ENCODE measurements at places on chromosomes 12 and 14.

DNA sequence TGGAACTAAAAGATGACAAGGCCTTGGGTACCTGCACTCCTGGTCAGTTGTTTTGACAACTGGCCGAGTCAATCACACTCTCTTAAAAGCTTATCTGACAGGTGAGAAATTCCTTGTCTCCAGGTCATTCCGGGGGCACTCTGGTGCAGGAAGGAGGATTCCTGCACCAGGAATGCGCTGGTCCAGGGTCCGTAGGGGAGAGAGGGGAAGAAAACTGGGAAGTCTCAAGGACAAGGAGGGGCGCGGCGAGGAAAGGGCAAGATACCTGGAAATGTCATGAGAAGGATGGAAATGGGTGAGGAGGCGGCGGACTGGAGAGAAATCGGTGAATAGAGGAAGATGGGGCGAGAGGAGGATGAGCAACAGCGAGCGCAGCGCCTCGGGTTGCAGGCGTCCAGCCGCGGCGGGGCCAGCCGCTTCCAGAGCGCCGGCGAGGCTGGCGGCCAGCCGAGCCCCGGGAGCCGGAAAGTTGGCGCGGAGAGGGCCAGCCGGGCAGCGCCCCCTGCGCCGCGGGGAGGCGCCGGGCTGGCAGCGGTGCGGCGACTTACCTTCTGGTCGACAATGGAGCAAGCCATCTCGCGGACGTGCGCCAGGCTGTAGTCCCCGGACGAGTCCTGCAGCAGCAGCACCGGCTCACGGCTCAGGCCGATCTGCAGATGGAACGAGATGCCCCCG lies 809 bp downstream of the PRKD1 start:
- DNase-seq = no peak

DNA sequence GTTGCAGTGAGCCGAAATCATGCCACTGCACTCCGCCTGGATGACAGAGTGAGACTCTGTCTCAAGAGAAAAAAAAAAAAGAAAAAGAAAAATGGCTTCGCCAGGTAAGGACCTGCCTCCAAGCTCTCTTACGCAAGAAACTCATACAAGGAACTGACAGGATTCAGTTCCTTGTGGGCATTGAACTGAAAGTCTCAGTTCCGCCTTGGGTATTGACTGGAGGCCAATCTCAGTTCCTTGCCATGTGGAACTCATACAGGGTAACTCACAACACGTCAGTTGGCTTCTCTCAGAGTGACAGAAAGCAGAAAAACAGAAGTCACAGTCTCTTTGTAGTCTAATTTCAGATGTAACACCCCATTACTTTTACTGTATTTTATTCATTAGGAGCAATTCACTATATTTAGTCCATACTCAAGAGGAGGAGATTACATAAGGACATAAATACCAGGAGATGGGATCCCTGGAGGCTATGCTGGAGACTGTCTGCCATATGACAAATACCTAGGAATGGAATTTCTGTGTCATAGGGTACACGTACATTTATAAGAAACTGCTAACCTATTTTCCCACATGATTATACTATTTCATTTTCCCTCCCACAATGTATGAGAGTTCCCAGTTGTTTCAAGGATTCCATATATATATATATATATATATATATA lies 11.4 kb upstream of the NOPCHAP1 start:
- peak; percentile 94 for DNase-seq

DNA sequence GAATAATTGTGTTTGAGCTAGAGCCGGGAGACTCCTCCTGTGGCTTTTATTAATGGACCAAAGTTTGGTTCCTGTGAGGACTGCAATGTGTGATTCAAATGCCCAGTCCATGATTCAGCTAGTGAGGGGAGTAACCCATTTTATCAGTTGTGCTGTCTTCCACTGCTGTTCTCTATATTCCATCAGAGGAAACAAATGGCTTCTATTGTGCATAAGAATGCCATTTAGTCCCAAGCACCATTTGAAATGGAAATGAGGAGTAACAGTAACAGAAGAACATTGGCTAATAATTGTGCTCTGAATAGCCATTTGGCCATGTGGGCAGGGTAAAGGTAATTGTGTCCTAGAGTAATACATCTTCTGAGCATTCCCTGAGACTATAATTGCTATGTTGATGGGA lies 642.7 kb downstream of the DIO2 start:
- no peak for DNase-seq

DNA sequence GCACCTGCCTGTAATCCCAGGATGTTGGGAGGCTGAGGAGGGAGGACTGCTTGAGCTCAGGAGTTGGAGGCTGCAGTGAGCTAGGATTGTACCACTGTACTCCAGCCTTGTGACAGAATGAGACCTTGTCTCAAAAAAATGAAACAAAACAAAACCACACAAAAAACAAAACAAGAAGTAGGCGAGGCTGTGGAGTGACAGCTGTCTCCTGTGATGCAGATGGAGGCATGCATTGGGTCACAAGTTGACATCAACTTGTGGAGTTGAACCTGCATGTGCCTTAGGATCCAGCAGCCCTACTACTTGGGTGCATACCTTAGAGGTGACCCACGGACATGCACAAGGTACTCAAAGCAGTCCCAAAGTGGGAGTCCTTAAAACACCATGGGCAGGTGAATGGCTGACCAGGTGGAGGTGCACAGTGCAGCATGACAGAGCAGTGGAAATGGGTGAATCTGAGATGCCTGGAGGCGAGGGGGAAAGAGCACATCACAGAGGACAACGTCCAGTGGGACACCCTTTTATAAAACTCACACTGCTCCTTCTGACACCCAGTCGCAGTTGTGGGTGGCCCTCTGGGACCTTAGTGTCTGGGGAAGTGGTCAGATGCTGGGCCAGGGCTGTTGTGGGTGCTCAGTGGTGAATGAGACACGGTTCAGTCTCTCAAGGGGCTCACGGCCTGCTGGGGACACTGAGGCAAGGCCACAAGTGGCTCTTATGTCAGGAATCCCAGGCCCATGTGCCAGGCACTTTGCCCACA lies 12.7 kb downstream of the PLBD2 start:
- DNase-seq = no peak

DNA sequence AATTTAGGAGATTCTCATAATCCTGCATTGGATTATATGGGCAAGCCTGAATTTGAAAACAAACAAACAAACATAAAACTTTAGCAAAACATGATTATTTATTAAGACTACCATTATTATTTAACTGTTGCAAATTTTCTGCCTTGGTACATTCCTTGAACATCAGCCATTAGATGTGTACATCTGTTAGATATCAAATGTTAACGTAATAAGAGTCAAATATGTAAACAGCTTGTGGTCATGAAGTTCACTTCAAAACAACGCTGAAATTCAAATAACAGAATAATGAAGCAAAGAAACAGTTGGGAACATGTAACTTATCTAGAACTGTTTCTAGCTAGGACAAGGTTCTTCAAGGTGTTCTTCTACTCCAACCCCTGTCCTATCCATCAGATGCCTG lies 14.3 kb upstream of the TMX1 start:
- no peak for DNase-seq

- no peak for DNase-seq
These were observed 60.3 kb downstream of the NUAK1 start for GRCh38 chr12:106078358-106079010.

DNA sequence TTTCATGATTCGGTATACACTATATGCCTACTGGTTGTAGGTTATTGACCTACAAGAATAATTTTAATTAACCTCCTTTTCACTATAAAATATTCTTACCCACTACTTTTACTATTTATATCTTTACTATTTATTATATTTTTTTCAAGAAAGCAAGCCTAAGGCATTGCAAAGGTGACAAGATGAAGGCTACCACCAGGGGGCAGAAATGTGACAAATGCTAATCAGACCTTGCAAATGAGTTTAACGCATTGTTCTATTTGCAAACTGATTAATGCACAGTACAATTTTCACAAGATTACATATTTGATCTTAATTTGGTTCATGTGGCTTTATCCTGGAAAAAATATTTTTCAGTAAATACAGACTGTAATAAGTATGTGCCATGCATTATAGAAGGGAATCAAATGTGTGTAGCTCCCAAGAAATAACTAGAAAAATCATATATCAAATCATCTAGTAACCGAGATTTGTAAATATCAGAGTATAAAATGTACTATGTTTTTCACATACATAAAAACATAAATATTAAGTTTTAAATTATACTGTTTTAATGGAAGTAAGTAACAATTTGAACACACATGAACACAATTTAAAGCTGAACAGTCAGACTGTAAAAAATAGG lies 107.0 kb downstream of the ADAMTS20 start:
- peak; percentile 55 for DNase-seq

DNA sequence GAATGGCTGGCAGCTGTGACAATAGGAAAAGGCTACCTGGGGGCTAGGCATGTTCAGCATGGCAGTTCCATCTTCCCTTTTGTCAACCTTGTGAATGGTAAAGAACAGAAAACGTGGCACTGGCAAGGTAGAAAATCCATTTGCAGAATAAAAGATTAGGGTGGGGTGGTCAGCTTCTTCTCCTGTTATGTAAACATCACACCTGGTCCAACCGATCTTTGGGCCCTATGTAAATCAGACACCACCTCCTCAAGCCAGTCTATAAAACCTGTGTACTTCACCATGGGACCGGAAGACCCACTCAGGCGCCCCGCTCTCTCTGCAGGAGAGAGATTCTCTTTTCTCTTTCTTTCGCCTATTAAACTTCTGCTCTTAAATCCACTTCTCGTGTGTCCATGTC lies 19.6 kb upstream of the TMEM30B start:
- no peak for DNase-seq

DNA sequence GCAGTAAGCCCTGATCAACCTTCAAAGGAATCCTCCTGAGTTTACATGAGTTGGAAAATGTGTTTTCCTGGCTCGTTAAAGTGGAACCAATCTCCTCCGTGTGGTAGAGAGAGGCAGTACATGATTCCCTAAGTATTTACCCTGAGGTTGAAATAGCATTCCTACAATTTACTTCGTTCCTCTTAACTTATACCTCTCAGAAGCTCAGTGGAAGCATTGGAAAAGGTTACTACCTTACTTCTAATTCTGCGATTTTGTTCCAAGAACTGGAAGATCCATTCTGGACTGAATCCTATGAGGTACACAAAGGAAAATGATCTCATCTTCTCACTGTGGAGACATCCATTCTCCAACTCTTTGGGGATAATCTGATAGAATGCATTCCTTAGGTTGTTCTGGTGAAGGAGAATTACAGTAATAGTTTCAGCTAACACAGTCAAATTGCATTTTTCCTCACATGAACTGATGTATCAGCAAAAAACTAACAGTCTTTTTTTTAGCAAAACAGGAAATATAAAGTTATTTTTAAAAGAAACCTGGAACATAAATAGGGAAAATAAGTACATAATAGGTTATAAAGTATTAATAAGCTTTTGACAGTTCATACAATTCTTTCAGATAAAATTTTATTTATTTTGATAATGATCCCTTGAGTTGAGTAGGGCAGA lies 475.6 kb downstream of the PDZRN4 start:
- peak; percentile 16 for DNase-seq

GRCh38 chr12:130879212-130879686 lies 7.4 kb downstream of the RAN start:
- no peak for DNase-seq

- DNase-seq = no peak
These were observed 121.5 kb downstream of the STXBP6 start for GRCh38 chr14:24928386-24928900.

GRCh38 chr12:100612606-100613005 lies 39.1 kb downstream of the GAS2L3 start:
- DNase-seq = no peak

DNA sequence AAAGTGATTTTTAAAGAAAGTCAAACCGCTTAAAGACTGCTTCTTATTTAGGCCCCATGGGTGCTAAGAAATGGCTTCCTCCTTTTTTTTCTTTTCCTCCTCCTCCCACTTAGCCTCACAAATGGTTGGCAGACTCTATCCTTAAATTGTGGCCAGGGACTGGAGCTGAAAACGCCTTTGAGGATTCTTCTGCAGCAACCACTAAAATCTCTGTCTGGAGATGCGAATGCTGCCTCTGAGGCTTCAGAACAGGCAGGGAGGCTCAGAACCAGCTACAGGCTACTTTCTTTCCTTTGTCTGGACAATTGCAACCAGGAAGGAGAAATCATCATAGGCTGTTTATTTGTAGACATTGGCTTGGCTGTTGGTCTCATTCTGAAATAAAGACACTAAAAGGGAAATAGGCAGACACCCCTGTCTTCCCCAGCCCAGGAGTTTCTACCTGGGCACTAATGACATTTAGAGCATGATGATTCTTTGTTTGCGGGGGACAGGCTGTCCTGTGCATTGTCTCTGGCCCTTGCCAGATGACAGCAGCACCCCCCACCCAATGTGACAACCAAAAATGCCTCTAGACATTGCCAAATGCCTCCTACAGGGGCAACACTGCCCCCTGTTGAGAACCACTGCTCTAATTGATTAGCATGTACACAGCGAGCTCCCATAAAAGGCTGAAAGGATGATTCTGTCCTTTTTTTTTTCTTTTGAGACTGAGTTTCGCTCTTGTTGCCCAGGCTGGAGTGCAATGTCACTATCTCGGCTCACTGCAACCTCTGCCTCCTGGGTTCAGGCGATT lies 50.3 kb downstream of the MAP1LC3B2 start:
- DNase-seq = peak; percentile 33

GRCh38 chr14:21802441-21802840 lies 128.8 kb upstream of the OR4E1 start:
- DNase-seq = no peak

- no peak for DNase-seq
These were observed 26.8 kb downstream of the CEP170B start for GRCh38 chr14:104891664-104892530.

GRCh38 chr12:11397366-11397765 lies 2.0 kb upstream of the PRB2 start:
- DNase-seq = peak; percentile 50

- no peak for DNase-seq
These were observed 29.2 kb downstream of the ATF7 start for GRCh38 chr12:53596920-53597363.

DNA sequence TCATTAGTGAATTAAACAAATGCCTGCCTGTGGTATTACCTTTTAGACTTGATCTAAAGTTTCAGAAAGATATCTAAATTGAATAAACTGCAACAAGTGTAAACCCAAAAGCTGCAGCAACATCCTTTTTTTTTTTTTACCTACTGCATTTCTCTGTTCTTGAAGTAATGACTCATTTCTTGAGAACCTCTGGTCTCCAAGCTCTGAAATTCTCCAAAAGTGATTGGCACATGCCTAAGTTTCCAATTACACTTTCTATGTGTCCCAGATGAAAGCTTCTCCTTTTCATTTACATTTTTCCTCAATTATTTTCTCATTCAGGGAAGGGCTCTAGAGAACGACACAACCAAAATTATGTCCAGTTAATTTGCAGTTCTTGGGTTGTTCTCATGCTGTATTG lies 435.2 kb upstream of the DCN start:
- DNase-seq = no peak

DNA sequence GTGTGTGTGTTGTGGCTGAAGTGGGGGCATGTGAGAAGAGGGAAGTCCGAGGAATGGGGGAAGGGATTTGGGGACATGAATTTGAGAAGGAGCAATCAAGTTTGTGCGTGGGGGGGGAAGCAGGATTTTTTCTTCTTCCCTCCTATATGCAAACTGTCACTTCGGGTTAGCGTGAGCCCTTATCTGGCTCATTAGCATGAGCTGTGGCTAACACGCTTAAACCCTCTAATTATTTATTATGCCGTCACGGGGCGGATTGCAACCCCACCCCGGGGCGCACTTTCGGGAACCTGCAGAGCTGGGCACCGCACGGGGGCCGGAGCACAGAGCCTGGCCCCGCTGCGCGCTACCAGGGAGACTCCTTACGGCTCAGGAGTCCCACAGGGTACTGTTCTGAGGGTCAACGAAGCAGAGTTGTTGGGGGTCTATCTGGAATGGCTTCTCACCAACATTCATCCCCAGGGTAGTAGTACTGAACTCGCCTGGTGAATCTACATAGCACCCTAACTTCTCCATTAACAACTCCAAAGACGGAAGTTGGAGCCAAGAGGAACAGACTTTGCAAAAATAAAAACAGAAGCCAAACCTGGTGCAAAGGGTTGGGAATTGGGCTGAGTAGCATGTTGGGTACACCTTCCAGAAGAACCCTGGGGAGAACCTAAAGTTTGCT lies 6.4 kb upstream of the ASCL1 start:
- no peak for DNase-seq

Measured in inflammatory macrophage treated with lipopolysaccharide for 4 hours (primary cell).